DMS53 (cell line): ENCODE measurements at places on chromosomes 4 and X.

DNA sequence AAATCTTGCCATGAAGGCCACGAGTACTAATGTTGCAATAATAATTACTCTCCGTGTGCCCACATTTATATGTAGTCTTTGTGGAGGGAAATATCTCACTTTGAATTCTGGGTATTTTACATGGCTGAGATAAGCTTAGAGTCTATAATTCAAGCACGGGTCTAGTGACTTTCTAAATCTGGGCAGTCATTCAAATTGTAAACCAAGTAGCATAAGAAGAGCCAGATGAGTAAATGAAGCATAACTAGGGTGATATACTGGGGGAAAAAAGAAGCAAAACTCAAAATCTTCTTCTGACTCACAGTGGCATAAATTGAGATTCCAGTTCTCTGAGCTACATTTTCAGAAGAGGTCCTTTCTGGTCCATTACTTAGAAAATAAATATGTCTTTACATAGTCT lies 53.0 kb downstream of the MAPK10 start:
- no peak for DNase-seq

- peak; percentile 28 for DNase-seq
Measured at GRCh38 chr4:21656832-21657231, 291.7 kb downstream of the KCNIP4 start.

GRCh38 chr4:102606261-102606660 lies 105.1 kb downstream of the NFKB1 start:
- peak; percentile 16 for DNase-seq

GRCh38 chr4:28557755-28558154 lies 1697.1 kb downstream of the STIM2 start:
- DNase-seq: no peak

DNA sequence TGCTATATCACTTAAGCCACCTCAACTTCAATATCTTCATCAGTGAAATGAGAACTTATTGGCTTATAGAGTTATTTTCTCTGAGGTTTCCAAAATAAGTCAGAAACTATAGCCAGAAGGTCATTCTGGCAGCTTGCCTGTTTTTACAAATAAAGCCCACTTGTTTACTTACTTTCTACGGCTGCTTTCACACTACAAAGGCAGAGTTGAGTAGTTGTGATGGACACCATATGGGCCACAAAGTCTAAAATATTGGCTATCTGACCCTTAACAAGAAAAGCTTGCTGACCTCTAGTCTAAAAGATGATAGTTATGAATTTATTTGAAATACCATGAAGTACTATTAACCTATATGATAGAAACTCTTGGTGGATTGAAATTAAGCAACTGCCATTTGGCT lies 67.3 kb upstream of the ATOH1 start:
- DNase-seq: no peak

- DNase-seq: no peak
Measured at GRCh38 chr4:142516686-142517526, 329.2 kb downstream of the INPP4B start.

GRCh38 chr4:17704020-17704650 lies 77.3 kb downstream of the FAM184B start:
- DNase-seq: no peak

- no peak for DNase-seq
Measured at GRCh38 chrX:71671938-71672337, 4.6 kb downstream of the LOC101059915 start.

DNA sequence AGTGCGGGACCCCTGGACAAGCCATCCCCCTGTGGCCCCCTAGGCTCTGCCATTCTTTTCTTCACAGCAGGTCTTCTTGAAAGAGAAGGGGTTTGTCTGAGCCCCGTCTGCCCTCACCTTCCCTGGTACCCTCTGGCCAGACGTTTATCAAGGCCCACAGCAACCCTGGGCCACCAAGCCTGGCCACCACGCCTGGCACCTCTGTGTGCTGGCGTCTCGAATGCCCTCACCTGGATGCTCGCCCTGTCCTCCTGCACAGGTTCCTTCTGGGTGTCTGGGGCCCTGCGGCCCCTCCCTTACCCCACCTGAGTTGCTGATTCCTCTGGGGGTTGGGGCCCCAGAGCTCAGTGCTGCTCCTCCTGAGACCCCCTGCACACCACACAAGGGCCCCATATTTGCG lies 25.1 kb downstream of the ADRA2C start:
- no peak for DNase-seq

DNA sequence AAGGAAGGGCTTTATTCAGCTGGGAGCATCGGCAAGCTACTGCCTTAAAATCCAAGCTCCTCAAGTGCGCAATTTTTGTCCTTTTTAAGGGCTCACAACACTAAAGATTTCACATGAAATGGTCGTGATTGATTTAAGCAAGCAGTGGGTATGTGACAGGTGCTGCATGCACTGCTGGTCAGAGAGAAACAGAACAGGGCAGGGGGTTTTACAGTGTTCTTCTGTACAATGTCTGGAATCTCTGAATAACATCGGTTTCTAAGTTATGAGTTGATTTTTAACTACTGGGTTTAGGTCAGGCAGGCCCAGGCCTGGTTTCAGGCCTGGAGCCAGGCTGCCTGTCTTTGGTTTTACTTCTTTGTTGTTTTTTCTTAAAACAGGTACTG lies 6.0 kb downstream of the UGT2B17 start:
- no peak for DNase-seq

DNA sequence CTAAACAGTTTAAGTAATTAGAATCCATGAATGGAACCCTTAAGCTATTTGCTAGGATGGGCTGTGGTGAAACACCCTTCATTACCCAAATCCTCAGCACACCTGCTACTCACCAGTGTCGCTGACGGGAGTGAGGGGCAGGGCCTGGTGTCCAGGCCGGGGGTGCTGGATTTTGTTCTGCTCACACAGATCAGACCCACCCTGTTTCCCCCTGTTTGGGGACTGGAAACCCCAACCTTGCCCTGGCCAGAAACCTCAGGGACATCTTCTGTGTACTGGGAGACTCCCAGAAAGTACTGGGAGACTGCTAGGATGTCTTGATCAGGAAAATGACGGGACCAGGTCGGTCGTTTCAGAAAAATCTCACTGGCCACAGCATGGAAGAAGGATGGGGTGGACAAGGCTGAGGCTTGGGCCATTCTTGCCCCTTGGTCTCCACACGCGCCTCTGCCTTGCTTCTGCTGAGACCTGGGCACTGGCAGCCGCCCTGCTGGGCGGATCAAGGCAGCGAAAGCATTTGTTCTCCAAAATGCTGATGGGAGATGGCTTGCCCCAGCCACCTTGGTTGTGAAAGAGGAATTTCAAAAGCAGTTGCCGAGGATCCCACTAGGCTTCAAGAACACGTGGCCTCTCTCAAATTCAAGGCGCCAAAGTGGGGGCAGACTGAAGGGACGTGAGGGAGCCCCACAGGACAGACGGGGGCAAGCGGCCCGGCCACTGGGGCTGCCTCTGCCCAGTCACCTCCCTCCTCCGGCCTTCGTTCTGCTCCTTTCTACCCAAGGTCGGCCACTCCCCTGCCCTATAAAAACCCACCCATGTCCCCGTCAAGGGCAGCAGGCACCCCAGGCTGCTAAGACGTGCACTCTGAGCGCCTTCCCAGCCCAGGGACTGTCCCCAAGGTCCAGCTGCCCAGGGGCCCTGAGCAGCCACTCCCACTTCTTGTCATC lies 23.5 kb upstream of the PDE6B start:
- no peak for DNase-seq

DNA sequence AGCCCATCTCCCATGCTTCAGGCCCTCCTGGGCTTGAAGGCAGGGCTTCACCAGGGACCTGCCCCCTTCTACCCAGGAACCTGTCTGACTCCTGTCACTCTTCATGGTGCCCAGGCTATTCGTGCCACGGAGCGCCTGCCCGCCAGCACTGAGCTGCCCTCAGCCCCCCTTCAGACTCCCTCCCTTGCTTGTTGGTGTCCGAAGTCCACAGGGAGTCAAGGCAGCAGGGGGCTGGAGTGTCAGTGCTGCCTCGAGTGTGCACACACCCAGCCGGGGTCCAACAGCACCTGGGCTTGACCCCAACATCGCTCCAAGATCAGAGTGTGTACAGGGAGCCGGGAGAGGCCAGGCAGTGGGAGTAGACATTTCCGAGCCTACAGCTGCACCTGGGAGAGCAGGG lies 59.8 kb downstream of the TBCK start:
- DNase-seq: no peak

DNA sequence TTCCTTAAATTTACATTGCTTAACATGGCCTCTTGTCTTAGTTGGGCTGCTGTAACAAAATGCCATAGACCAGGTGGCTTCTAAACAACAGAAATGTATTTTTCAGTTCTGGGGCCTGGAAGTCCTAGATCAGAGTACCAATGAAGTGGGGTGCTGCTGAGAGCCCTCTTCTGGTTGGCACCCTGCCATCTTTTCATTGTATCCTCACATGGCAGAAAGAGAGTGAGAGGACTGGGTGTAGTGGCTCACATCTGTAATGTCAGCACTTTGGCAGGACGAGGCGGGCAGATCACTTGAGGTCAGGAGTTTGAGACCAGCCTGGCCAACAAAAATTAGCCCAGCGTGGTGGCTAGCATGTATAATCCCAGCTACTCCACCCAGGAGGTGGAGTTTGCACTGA lies 12.0 kb upstream of the KLB start:
- no peak for DNase-seq

- no peak for DNase-seq
Measured at GRCh38 chr4:2261853-2262144, at the start of gene MXD4. Gene MXD4 (minus strand): TSS chr4:2262109. CDS start chr4:2261980, 129 bp downstream.

DNA sequence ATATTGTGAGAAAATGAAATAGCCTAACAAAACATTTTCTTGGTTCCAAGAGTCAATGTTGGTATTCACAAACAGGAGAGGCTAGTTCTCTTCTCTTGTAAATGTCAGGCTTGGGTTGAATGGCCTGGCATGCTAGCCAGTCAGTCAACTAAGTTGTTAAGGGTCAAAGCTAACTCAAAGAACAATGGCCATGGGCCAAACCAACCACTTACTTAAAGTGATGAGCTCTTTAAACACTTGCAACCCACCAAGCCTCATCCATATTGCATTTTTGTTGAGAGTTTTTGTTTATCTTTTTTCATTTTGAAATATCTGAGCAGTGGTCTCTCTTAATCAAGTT lies 394.5 kb downstream of the RAB28 start:
- peak; percentile 27 for DNase-seq

- no peak for DNase-seq
Measured at GRCh38 chrX:70423936-70424675, 992 bp downstream of the GDPD2 start.

- DNase-seq: no peak
Measured at GRCh38 chr4:145043306-145043705, 54.7 kb downstream of the ANAPC10 start.

DNA sequence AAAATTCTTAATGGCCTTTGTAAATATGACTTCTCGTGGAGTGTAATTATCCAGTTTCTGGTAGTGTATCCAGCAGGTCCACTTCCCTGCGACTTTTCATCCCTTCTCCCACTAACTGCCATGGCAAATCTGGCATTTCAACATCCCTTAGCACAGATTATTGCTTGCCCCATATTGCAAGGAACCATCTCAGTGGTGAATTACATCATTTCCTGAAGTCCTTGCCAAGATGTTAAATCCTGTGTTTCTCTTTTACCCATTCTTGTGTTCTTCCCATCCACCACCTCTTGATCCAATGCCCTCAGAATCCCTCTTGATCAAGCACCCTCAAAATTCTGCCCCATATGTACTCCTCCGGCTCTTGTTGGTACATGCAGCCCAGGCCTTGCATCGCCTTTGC lies 88.1 kb upstream of the ZNF81 start:
- DNase-seq: no peak

- DNase-seq: no peak
Measured at GRCh38 chrX:130702867-130703707, 199.9 kb downstream of the ENOX2 start.

DNA sequence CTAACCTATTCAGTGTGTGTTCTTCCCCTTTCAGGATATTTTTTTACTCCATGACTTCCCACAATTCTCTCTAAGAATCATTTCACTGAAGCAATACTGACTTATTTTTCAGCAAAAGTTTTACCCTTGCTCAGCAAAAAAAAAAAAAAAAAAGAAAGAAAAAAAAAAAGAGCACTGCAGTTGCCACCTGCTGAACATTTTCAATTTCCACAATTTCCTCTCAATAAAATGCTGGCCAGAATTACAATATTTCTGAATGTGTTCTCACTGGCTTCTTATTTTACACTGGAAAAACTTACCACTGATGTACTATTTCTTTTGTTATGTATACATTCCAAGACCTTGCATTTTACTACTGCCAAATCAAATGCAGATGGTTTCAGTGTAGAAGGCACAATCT lies 210.4 kb downstream of the PAPSS1 start:
- no peak for DNase-seq

- no peak for DNase-seq
Measured at GRCh38 chr4:5212255-5213013, 161.2 kb downstream of the STK32B start.

DNA sequence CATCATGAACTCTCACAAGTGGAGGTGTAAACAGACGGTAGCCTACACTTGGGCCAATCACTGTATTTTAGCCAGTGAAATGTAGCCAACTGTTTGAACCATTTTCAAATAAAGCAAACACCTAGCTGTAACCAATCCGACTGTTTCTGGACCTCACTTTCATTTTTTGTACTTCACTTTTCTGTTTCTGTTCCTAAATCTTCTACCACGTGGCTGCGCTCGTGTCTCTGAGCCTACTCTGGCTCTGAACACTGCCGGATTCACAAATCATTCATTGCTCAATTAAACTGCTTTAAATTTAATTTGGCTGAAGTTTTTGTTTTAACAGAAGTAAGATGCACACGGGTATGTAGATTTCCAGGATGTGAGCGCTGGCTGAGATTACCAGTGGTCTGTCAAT lies 319.1 kb downstream of the RAPGEF2 start:
- DNase-seq: no peak

GRCh38 chrX:104135677-104136076 lies 21.1 kb downstream of the SLC25A53 start:
- no peak for DNase-seq

- peak; percentile 6 for DNase-seq
Measured at GRCh38 chrX:54066841-54067240, 22.6 kb upstream of the PHF8 start.

GRCh38 chr4:52311464-52312125 lies 260.5 kb downstream of the SPATA18 start:
- no peak for DNase-seq

- no peak for DNase-seq
Measured at GRCh38 chrX:53479301-53479700, 45.1 kb upstream of the HSD17B10 start.

GRCh38 chrX:130109429-130110378 lies 593 bp downstream of the ELF4 start:
- peak; percentile 57 for DNase-seq

GRCh38 chrX:154526901-154527675 lies 11.1 kb upstream of the FAM3A start:
- DNase-seq: peak; percentile 89

DNA sequence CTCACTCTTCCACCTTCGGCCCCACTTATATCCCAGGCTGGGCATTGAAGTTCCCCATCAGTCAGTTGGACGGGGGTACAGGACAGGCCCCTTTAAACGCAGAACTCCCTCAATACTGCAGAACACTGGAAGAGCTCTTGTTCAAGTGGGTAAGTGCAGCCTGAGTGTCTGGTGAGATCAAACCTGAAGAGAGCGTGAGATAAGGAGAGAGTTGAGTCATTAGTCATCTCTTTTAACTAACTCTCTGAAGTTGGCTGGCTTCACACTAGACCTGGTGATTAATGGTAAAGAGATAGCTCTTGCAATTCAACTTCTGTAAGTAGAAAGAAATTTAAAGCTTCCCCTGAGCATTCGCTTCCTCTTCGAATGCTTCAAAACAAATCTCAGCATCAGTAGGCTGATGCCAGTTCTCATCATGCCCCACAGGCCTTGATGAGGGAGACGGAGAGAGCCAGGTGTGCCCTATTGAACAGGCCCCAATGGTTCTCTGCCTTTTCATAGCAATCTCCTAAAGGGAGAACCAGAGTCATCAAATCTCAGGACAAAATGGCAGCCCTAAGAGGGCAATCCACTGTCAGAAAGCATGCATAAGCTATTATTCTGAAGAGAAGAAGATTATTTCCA lies 41.0 kb upstream of the JADE1 start:
- DNase-seq: peak; percentile 7
